ENCODE measurements at places on chromosomes 2 and 18.
A peak's percentile ranks its signal among the peaks of the same experiment; 100 is the strongest.

GRCh38 chr2:207706936-207707860 is 4.2 kb upstream of the CCNYL1 start:
- DNase-seq = no peak

DNA sequence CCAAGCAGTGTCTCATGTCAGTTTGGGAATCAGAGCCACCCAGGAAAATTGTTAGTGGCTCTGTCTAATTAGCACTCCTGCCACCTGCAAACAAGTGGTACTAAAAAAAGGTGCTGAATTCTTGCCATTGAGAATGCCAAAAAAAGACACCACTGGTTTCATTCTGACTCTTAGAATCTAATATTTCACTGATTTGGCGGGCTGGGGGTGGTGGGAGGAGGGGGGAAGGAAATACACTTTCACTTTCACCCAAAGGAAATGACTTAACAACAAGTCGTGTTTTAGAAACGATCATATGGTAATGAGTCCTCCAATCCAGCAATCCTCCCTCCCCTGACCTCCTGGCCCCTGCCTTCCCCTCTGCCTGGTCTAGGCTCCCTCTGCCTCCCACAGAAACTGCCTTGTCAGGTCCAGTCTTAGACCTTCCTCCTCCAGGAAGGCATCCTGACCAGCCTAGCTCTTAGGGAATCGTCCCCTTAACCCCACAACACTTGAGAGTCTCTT is 4.4 kb upstream of the KLHL29 start:
- peak; percentile 74 for DNase-seq

DNA sequence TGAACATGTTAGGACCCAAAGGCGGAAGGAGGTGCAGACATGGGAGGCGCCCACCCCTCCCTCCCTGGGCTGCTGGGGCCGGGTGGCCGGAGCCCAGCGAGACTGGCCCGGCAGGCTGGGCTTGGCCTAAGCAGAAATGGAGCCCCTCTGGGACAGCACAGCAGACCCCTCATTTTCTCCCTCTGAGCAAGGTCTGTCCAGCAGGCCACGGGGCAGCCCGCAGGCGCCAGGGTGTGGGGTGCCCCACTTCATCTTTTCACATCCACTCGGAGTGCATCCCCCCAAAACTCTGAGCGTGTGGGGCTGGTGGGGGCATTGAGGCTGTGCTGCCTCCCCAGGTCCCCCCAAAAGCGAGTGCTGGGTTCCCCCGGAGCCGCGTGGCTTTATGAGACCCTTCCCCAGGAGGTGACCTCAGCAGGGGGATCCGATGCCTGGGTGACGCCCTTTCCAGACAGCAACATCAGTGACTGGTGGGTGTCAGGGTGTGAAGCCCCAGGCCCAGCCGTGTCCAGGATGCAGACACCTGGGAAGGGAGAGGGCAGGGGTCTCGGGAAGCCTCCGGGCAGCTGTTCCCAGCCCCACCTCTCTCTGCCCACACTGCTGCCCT is 36.7 kb upstream of the GPC1 start:
- DNase-seq = no peak

- DNase-seq = no peak
These were observed 105.7 kb upstream of the DAPL1 start for GRCh38 chr2:158689391-158689790.

- DNase-seq = no peak
These were observed 49.1 kb downstream of the TFPI start for GRCh38 chr2:187505065-187505672.

- DNase-seq = no peak
These were observed 245.8 kb downstream of the KCNE4 start for GRCh38 chr2:223297788-223298187.

- no peak for DNase-seq
These were observed 443.3 kb upstream of the MEIS1 start for GRCh38 chr2:65991381-65992197.

DNA sequence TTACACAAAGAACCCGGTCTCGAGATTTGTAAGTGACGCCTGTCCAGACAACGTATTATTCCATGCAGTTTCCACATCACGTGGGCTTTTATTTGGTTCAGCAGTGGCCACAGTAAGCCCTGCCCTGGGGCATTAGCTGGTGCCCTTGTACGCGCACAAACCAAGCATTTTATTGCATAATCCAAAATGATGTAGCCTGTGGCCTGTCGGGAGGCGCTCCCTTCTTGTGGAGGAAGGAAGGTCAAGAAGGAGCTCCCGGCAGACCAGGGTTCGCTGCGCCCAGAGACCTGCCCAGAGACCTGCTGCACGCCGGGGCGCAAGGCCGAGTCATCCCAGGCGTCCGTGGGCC is 179.6 kb upstream of the ALKAL2 start:
- no peak for DNase-seq

- no peak for DNase-seq
These were observed 301.0 kb upstream of the SLC39A10 start for GRCh38 chr2:195356026-195356425.

- DNase-seq = no peak
These were observed 46.3 kb downstream of the PSMG2 start for GRCh38 chr18:12749121-12749520.

DNA sequence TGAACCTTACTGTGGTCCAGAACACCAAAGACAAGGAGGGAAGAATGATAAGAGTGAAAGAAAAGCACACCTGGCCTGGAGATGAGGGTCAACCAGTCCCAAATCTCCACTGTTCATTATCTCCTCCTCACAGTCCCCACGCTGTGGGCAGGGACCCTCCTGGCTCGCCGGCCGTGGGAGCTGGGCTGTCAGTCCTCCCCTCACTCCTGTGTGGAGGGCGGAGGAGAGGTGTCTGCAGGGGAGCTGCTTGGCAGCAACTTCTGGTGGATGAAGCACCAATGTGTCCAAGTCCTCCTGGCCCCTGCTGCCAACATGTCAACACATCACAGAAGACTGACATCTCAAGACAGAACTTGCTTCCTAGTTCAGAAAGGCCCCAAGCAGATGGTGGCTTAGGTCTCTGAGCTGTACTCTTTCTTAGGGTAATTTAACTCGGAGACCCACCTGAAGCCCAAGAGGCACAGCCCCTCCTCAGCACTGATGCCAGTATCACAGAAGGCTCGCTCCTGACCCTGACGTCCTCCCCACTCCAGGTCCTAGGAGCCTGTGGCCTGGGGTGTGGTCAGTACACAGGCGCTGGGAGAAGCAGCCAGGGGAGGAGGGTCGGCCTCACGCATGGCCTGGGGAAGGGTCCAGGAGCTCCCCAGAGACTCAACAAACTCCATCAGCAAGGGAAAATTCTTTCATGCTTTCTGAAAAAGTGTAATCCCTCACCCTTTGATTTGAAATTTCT is 54.5 kb downstream of the PARD6G start:
- DNase-seq = no peak

DNA sequence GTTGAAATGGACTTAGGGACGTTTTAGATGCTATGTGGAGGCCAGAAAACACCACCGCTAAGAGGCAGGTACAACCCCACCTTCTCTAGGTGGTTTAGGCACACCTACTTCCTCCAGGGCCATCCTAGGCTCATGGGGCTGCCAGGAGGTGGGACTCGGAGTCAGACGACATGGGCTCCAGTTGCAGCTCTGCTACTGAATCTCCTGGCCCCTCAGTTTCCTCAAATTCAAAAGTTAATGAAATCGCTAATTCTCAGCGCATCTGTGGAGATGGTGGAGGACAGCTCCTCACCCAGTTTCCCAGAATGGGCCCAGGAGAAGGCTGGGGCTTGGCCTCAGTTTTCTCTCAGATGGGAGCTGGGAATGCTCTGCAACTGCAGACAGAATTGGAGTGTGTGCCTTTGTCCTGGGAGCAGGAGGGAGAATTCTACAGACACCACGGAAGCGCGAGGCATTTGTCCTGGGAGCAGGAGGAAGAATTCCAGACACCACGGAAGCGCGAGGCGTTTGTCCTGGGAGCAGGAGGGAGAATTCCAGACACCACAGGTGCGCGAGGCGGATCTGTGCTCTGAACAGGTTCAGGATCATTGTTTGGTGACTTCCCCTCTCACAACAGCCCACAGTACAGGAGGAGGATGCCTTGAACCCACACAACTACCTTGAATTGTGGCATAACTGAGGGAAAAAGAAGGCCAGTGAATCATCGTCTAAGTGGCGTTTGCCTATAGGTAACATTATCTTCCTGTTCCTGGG is 103.7 kb upstream of the PXDN start:
- DNase-seq = no peak

DNA sequence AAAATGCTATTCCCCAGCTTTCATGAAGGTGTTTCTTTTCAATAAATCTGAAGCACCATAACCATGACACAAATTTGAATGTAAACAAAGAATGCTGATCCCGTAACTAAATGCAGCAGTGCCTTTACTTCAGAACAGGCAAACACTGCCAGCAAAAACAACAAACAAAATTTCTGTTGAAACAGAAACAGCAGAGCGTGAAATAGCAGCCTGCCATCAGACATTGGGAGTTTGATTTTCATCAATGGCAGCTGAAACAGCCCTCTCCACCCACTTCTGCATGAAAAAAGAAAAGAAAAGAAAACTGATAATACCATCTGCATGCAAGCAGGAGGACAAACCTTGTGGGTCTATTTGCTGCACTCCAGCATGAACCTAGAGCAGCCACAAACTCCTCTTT is 128.3 kb downstream of the CDH2 start:
- no peak for DNase-seq

DNA sequence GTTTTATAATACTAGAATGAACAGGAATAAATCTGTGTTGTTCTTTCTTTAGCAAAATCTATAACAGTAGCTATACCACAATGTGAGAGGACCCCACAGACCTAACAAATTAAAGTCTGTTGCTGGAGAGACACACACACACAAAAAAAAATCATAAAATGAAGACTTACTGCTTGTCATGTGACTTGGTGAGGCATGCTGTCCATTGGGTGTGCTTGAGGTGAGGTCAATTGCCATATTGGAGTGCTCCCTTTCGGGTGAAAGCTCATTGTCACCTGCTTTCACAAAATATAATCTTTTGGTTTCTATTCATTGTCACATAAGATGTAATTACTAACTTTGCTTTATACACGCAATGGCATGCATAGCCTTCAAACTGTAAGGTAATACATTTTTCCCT is 3.9 kb downstream of the IKZF2 start:
- DNase-seq = no peak

DNA sequence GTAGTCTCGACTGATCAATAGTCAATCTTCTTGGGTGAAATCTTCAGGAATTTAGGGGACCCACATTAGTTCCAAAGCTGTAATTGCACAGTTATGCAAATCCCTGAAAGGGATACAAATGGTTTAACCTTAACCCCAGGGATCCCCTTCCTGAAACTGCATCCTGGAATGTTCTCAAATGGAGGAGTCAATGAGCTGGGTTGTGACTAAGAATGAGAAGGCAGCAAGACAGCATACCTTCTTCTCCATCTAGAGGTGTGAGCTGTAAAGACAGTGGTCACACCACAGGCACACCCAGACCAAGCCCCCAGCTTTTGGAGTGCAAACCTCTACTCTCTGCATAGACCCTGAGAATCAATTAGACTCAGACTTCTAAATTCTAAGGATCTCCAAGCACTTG is 164.7 kb upstream of the MEIS1 start:
- no peak for DNase-seq

DNA sequence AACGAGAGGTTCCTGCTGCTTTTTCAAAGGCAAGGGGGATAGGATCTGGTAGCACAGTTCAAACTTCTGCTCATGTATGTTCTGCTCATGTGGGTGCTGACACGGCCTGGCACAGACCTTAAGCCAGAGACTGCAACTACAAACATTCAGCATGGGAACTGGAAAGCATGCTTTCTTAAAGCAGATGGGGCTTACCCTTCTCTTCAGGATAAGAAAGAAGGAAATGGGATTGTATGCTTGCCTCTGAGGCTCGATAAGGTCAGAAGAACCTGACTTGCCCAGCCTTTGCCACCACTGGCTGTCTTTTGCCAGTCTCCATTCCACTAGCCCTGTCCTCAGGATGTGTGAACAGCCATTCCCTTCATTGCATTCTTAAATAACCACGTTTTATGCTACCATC is 10.7 kb downstream of the DOCK10 start:
- DNase-seq = no peak

GRCh38 chr2:83221258-83221657 is 1237.8 kb downstream of the SUCLG1 start:
- DNase-seq = no peak

- DNase-seq = no peak
These were observed 17.3 kb upstream of the LBH start for GRCh38 chr2:30213907-30214463.

DNA sequence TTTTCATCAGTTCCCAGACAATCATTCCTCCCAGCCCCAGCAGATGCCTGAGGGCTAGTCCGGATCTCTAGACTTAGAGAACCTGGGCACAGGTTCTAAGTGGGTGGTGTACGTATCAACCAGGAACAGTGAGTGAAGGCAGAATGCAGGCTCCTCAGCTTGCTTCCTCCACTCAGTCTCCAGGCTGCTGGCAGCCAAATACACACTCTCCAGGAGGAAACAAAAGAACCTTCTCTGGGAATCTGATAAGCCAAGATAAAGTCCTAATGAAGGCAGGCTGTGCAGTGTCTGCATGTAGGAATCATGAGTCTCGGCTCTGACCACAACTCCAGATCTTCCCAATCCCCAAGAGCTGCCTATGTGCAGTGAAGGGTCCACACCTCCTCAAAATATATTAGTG is 245.7 kb downstream of the SP3 start:
- DNase-seq = no peak
